ENCODE measurements at places on chromosomes 2 and 18.

DNA sequence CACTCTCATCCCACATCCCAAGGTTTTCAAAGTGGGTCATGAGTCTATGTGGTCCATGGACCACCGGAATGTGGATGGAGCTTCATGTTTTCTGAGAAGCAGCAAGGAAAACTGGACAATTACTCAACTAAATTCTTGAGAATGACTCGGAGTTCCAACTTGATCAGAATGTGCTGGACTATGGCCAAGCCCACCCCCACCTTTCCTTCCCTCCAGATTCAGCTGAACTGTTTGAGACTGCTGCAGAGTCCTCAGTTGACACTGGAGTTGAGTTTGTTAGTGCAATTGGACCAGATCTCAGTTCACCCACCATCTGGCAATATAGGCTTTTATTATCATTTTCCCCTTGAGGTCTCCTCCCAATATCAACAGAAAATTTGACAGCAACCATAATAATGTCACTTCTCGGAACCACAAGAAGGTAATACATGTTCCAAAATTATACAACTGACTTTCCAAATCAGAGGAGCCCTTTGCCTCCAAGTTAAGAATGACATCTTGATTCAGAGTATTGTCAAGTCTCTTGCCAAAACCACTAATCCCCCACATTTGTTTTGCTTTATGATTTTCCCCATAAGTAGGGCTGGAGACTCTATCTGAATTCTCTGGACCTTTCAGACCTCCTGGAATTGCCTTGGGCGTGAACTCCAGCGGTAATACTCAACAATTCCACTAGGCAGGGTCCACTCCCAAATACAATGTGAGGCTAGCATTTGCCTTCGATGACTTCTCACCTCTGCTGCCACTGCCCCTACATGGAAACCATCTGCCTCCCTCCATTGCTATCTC is 8.8 kb downstream of the COL4A4 start:
- no peak for DNase-seq

DNA sequence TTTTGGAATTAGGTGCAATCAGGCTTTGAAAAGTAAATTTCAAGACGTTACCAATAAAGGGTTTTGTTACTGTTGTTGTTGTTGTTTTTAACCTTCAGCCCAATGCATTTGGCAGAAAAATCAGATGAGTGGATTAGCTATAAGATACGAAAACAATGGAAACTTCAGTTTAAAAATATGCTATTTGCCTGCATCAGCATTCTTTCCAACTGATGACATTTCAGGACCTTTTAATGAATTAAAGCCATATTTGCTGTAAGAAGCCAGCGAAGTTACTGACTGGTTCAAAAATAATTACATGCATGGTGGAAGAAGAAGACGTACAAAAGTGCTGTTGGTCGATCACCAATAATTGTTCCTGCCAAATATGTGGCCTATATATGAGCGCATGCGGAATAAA is 639.3 kb upstream of the SOX11 start:
- DNase-seq, result no peak

- DNase-seq, result peak; percentile 7
Observed at GRCh38 chr18:1062588-1062987, 157.9 kb downstream of the ADCYAP1 start.

GRCh38 chr2:213544940-213545339 is 260.7 kb downstream of the SPAG16 start:
- DNase-seq, result no peak

DNA sequence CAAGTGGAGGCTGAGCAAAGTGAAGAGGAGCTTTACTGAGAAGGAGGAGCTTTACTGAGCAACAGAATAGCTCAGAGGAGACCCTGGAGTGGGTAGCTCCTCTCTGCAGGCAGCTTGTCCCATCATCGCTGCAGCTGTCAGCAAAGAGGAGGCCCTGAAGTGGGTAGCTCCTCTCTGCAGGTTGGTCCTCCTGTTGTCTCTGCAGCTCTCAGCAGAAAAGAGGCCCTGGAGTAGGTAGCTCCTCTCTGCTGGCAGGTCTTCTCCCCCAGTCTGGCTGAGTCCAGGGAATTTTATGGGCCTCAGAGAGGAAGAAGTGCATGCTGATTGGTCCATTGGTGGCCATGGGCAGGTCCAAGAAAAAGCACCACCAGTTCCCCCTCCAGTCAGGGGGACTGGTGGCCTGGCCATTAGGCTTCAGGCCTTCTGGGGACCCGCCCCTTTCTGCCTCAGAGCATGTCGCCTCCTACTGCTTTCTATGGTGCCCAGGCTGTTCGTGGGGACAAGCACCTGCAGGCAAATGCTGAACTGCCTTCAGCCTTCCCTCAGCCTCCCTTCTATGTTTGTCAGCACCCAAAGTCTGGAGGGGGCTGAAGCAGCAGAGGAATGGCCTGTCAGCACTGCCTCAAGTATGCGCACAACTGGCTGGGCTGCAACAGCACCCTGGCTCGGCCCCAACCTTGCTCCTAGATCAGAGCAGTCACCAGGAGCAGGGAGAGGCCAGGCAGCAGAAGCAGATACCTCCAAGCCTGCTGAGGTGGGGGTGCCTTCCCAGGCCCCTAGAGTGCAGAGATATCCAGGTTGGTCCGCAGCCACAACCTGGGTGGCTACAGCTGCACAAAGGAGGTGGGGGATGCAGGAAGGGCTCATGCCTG is 5.9 kb downstream of the ZSCAN30 start:
- DNase-seq, result no peak

DNA sequence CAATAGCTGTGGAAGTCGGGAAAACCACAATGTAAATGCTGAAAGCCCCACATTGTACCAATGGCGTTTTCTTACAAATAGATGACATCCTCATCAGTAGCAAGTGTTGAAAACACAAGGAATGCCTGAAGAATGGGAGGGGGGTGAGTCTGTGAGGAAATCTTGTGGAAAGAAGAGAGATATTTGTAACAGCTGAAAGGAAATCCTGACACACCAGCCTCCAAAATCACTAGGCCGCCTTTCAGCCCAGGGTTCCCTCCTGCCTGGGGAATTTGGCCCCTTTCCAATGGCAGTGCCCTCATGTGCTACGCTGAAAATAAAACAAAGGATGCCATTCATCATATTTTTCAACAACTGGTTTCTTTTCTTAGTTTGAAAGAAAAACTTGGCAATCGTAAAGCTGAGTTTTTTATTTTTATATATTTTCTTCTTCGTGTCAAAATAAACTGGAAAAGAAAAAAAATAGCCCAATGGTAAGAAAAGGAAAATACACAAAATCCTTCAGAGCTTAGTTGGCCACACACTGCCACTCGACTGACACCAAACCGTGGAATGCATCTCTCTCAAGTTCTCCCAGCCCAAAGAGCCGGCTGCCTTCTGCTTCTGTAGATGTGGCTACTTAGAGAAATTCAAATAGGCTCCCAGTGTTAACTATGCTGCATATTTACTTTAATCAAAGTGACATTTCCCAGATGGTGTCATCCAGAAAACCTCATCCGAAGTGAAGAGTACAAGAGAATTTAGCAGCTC is 52.0 kb downstream of the FTCDNL1 start:
- DNase-seq, result peak; percentile 12

DNA sequence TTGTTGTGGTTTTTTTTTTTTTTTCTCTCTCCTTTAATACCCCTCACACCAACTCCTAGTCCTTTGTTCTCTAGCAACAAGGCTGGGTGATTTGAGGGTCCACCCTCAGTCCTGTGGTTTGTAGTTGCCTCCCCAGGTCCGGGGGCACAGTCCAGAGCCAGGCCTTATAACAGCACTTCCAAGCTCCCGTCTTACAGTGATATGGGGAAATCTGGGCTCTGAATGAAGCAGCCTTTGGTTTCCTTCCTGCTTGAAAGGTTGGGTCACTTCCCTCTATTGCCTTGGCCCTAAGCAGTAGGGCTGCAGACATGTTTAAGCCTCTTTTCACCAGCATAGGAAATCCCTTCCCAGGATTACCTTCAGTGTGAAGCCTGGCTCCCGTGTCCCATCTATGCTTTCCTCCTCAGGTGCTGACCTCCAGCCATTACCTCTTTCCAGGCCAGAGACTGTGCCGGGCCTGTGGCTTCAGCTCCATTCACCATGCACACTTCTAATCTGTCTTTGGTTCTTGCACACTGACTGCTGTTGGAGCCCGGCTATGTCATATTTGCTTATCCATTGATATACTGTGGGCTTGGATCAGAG is 21.2 kb upstream of the NTSR2 start:
- no peak for DNase-seq

DNA sequence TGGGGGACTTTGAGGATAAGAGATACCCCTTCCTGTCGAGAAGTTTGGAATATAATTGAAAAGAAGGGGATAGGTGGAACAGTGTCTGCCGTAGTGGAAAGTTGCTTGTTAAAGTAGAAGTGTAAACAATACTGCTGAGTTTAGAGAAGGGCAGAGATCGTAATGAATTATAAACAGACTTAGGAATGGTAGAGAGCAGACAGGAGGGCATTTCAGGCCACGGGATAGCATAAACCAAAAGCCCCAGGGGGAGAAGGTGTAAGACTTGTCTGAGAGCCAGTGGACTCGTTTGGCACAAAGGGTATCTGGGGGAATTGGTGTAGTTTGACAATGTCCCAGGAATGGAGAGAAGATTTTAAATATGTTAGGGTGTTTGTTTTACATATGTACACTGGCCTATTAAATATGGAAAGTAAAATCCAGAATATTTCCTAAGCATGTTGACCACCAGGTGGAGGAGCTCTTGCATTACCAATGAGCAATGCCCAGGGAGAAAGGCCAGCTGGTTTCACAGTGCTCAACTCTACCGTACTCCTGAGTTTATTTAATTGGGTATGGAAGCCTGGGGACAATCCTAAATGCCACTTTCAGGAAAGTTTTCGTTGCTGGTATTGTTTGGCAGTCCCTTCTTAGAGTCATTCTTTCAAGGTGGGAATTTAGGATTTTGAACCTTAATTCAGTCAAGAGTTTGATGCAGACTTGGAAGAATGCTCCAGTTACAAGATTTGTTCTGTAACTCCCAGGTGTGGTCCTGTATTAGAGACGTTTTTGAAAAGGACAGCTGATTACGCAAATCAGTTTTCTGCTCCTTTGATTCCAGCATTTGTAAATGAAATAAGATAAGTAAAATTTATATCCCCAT is 7.5 kb downstream of the COPS8 start:
- DNase-seq, result peak; percentile 64

DNA sequence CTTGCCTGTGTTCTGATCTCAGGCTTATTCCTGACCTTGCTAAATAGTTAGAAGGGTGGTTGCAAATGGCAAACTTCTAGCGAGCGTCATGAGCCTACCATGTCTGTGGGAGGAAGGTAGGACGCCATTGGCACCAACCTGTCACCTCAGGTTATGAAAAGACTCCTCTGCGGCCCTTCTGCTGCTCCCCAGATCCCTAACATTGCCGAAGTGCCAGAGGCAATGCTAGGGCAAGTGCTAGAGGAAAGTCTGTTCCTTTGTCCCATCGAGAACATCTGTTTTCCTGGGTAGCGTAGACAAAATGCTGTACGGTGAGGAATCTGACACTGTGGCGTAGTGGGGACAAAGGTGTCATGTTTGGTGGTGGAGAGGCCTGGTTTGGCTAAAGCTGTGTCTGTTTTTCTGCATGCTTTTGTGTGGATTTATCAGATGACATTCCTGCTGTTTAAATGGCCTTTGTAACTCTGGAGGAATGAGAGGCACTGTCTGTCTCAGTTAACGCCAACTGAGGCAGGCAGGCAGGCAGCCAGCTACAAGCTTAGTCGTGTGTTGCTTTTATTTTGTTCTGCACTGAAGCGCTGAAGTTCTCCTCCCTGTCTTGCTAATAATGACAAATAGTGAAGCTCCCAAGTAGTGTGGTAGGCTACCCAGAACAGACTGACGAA is 94.1 kb downstream of the PRPF40A start:
- no peak for DNase-seq

GRCh38 chr18:74152857-74153256 is 4.5 kb downstream of the TIMM21 start:
- no peak for DNase-seq

DNA sequence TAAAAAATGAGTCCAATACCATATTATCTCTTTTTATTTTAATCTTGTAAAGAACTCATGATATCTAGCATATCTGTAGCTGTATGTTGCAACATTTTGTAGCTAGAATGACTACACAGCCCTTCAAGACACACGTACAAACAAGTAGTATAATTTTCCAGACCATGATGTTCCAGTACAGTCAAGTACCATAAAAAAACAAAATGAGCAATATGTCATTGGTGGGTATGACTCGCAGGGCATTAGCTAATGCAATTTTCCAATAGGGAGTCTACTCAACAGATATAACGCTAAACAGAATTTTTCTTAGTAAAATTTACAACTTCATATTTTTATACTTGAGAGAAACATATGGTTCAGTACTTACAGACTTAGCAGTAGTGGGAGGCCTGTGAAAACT is 53.6 kb upstream of the UGP2 start:
- DNase-seq, result peak; percentile 15

- DNase-seq, result no peak
Observed at GRCh38 chr2:69424419-69424818, 12.8 kb downstream of the NFU1 start.

- DNase-seq, result no peak
Observed at GRCh38 chr2:225584796-225585195, 185.3 kb downstream of the NYAP2 start.

DNA sequence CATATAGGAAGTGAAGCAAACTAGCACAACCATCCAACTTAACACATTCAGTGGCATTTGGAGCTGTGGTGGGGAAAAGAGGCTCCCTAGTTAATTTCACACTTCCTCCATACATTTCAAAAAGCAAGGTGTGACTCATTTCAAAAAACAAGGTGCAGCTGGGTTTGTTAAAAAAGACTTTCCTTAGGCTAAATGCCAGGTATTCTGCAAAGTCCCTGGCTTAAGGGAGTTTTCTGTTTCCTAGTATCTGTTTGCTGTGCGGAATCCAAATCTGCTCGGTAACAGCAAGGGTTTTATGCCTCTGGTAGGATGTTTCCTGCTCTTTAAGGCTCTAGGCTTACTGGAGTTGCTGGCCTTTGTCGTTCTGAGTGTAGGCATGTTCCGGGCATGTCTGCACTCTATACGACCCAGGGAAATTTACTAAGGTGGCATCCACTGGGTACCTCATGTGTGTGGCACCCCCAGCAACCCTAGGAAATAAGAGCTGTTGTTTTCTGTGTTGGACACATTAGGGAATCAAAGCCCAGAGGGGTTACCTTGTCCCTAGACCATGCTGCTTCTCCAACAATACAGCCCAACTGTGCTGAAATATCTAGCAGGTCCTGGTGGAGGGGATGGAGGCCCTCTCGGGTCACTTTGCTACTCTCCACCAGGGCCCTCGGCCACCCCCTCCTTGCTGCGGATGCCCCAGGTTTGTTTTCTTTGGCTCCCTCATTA is 634 bp upstream of the MSGN1 start:
- DNase-seq, result no peak

- DNase-seq, result no peak
Observed at GRCh38 chr2:159187106-159187505, 99.4 kb downstream of the WDSUB1 start.

DNA sequence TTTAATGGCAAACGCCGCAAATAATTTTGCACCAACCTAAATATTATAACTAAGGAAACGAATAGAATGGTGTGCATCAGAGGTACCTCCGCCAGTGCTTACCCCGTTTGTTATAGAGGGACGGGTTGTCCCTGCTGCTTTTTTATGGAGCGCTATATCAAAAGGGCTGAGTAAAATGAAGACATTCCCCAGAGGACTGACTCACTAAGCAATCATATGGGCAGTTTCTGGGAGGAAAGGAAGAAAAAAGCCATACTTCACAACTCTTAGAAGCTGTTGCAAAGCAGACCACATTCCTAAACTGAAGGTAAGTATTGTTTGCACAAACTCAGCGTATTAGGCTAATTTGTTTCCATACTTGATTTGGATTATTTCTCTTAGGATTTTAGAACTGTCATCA is 12.9 kb downstream of the ID2 start:
- no peak for DNase-seq

Measured in GM03348 (cell line).